Stimulated activated CD4-positive, alpha-beta T cell treated with anti-CD3 and anti-CD28 coated beads, TNF-alpha, amount 100 ng/mL, for 48 hours (primary cell): ENCODE measurements at places on chromosomes 3 and 15.

DNA sequence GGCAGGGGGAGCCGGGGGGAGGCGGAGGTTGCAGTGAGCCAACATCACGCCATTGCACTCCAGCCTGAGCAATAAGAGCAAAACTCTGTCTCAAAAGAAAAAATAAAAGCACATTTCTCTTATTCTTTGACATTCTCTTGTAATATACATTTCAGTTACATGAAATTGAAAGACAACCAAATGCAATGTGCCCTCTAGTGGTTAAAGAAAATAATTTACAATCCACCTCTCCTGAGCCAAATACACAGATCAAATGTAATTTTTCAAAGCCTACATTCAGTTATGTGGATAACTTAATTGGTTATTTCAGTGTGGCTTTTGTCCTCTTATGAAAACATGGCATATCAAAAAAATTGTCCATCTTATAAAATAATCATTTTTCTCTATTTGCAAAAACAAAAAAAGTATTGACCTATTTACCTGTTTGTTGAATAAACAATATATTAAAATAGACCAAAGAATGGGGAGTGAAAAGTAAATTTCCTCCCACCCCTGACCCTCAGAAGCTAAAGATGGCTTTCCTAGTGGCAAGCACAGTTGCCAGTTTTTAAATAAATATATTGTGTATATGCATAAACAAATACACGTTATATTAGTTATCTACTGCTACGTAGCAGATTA is 14.2 kb upstream of the U2SURP start:
- DNase-seq: no peak

DNA sequence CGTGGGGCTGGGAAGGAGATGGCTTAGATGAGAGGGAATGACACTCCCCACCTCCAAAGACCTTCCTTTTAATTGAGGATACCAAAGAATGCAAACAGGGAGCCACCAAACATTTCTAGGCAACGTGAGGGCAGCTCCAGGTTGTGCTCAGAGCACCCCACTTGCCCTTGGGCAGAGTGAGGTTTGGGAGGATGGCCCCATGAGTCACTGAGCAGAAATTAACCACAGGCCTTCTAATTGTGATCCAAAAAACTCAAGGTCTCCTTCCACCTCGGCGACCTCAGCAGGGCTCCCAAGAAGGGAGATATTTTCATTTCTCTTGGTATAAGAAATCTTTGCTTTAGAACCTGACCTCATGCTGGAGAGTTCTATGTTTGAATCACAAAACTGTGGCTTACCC is 305.0 kb upstream of the TPM1 start:
- DNase-seq: no peak

DNA sequence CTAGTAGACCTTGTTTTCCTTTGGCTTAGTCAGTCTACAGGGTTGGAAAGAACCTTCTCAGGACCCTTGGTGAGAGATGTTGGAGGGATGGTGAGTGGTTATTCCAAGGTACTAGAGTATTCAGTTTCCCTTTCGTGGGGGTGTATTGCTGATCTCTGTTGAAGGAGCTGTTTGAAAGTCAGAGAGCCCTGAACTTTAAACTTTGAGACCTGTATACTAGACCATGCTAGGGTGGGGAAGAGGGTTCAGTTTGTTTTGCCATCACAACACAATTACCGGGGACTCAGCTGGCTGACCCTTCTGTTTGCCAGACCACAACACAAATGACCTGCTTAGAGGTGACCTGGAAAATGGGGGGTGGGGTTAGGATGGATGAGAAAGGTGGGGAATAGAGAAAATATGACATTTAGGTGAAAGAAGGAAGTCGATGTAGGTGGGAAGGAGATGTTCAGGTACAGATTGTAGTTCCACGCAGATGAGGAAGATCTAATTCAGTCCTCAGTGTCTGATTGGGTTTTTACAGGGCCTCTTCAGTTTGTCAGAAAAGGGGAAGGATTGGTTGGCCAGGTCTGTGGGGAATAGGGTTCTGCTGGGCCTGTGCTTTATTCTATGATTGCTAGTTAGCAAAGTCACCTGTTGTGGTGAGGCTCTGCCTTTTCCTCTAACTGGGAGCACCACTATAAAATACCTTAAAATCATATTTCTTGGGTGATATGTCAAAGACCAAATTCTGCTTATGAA is 6.8 kb downstream of the UBE2E2 start:
- DNase-seq: no peak

DNA sequence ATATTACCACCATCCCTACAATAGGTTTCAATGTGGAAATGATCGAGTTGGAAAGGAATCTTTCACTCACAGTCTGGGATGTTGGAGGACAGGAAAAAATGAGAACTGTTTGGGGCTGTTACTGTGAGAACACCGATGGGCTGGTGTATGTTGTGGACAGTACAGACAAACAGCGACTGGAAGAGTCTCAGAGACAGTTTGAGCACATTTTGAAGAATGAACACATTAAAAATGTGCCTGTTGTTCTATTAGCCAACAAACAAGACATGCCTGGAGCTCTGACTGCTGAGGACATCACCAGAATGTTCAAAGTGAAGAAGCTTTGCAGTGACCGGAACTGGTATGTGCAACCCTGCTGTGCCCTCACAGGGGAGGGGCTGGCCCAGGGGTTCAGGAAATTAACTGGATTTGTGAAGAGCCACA is 510 bp downstream of the ARL14 start:
- DNase-seq: no peak

DNA sequence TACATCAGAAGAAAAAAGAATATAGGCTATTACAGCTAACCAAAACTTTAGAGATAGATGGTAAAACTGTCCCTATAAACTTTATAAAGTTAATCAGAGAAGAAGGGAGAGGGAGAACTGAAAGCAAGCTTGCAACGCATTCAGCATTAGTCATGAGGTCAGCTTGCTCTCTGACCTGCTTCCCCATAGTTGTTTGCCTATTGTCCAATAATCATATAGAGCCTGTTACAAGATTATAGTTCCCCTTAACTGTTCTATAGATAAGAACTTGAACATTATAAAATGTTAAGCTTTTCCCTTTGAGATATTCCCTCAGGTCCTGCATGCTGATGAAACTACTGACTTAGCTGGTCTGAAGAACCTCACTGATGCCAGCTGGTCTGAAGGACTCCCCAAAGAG is 74.5 kb downstream of the CPNE4 start:
- no peak for DNase-seq

GRCh38 chr3:174541708-174542315 is 317.3 kb upstream of the NAALADL2 start:
- DNase-seq: no peak

DNA sequence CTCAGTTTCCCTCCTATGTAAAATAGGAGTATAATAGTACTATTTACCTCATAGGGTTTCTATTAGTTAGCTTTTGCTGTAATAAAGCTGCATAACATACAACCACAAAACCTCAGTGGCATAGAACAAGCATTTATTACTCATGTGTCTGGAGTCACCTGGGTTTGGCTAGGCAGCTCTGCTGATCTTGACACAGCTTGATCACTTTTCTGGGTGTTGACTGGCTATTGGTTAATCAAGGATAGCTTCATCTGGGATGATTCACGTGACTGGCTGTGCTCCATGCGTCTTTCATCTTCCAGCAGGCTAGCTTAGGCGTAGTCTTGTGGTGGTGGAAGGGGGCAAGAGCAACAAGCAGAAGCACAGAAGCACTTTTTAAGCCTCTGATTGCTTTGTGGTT is 112.6 kb downstream of the SQOR start:
- DNase-seq: no peak

DNA sequence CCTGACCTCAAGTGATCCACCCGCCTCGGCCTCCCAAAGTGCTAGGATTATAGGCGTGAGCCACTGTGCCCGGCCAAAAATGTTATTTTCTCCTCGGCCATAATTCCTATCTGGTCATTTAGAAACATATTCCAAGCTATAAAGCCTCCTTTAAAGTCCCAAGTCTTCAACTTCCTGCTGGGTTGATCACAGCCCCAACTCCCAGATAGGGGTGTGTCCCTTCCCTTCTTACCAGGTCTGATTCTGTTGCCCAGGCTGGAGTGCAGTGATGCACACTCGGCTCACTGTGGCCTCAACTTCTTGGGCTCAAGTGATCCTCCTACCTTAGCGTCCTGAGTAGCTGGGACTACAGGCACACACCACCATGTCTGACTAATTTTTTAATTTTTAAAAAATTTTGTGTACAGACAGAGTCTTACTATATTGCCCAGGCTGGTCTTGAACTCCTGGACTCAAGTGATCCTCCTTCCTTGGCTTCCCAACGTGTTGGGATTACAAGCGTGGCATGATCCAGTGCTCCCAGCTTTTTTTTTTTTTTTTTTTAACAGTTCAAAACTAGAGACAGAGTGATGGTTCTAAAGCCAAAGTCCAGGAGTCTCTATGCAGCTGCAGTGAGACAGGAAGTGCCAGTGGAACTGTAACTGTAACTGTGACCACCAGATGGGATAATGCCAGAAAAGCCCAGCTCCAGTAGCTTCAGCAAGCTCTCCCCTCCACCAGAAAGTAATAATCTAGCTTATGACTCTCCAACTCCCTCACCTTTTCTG is 8.2 kb upstream of the PRKAR2A start:
- DNase-seq: no peak

- DNase-seq: no peak
These were observed 62.9 kb upstream of the GCNT3 start for GRCh38 chr15:59548501-59549226.

DNA sequence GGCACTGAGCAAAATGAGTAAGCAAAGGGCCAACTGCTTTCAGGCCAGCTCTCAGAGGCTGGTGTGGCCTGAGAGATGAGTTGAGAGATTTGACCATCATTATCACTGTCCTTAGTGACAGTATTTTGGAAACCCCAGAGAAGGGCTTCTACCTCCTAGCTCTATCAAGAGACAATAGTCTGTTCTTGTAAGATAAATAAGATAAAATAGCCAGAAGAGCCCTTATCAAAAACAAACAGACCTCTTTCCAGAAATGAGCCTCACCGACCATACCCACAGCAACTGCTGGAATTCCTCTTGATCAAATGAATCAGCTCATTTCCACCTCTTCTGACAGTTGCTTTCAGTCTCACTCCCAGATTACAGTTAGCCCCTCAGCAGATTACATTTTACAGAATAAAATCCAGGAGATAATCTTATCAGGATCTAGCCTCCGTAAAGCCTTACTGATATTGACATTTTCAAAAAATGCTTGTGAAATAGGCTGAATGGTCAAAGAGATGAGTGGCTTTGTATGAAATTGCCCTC is 4.5 kb downstream of the HDC start:
- no peak for DNase-seq

- no peak for DNase-seq
These were observed 68.0 kb downstream of the FBN1 start for GRCh38 chr15:48577469-48577868.

- DNase-seq: no peak
These were observed 36.7 kb downstream of the CIP2A start for GRCh38 chr3:108552267-108553159.

GRCh38 chr15:63833021-63833696 is 589 bp downstream of the HERC1 start:
- DNase-seq: no peak

GRCh38 chr3:192092388-192093005 is 631.5 kb downstream of the PYDC2 start:
- no peak for DNase-seq

DNA sequence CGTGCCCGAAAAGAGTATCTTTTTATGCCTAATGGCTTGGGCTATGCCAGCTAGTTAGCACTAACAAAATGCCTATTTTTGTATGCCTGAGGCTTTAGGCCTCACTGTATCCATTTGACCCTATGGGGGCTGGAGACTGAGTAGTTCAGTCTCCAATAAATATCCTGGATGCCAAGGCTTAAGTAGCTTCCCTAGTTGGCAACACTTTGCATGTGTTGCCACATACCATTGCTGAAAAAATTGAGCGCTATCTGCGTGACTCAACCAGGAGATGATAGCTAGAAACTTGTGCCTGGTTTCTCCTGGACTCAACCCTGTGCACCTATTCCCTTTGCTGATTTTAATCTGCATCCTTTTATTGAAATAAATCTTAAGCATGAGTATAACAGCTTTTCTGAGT is 58.4 kb upstream of the ATP2C1 start:
- no peak for DNase-seq

GRCh38 chr3:40663280-40663679 is 138.5 kb downstream of the ZNF621 start:
- DNase-seq: no peak

- DNase-seq: no peak
These were observed 46.4 kb upstream of the TM4SF4 start for GRCh38 chr3:149428087-149428486.

DNA sequence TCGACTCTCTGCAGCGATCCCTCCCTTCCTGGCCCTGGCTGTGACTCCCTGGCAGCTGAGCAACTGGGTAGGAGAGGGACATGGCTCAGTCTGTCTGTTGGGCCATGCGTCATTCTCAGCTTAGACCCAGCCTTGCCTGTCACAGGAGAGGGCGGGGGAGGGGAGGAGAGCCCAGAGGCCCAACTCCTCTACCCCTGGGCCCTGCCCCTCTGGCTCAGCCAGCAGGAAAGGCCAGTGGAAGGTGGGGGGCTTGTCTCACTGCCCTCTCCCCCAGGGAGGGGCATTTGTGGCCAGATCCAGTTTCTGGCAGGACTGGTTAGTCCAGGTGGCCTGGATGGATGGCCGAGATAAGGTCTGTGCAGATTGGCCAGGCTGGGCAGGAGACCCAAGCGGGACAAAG is 31.6 kb downstream of the DNAJB8 start:
- DNase-seq: no peak

DNA sequence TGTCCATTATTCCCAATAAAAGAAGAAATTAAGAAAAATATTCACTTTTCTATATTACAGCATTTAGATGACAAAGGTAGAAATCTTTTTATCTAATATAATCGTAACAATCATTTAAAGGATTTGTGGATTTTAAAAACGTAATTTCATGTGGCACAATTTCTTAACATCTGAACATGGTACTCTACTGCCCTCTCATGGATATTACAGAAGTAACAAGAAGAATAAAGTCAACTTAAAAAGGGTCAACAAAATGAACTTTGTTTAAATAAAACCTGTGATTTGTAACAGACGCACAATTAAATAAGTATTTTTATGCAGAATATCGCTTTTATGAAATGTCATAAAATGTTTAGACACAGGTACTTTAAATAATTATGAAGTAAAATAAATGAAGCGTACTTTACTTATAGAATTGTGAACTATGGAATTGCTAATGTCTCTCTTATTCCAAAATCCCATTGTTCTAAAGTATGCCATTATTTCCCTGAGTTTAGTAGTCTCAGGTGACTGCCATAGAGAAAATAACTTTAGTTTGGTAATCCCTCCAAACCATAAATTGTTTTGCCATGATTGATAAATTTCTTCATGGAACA is 366.8 kb upstream of the ZNF385D start:
- DNase-seq: no peak

DNA sequence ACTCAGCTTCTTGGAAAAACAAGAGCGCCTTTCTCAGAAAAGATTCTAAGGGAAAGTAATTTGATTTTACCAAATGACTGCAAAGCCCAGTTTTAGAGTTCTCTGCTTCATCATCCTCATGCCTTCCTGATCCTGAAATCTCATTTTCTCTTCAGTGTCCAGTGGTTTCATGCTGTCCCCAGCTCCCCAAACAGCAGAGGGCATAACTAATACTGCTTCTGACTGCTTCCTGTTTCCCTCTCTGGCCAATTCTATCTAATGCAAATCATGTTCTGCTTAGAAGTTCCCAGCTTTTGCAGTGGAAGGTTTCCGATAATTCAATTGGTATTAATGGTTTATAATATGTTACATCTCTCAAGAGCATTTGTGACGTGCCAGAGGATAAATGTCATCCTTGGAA is 161.1 kb downstream of the CLSTN2 start:
- DNase-seq: no peak

GRCh38 chr3:14701676-14702075 is 26.7 kb downstream of the C3orf20 start:
- DNase-seq: no peak

GRCh38 chr15:56184516-56184915 is 59.2 kb downstream of the RFX7 start:
- no peak for DNase-seq

GRCh38 chr15:47434596-47434995 is 282.7 kb upstream of the SEMA6D start:
- DNase-seq: no peak
